Fibroblast of skin of abdomen (primary cell): ENCODE measurements at places on chromosomes 2 and 18.

DNA sequence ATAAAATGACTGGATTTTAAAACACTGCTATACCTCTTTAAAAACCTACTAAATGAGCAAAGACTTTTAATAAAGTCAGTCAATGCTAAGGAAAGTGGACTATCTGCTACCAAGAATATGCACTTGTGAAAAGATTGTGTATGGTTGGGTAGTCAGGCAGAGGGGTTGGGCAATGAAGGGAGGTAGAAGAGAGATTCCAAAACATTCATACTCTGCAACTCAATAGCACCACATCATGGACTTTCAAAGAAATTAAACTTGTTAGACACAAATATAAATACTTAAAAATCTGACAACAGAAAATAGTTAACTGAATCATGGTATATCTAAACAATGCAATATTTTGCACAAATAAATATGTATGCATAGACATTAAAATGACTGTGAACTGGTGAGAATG, 139.9 kb upstream of the MAPRE2 start:
- no peak for DNase-seq

DNA sequence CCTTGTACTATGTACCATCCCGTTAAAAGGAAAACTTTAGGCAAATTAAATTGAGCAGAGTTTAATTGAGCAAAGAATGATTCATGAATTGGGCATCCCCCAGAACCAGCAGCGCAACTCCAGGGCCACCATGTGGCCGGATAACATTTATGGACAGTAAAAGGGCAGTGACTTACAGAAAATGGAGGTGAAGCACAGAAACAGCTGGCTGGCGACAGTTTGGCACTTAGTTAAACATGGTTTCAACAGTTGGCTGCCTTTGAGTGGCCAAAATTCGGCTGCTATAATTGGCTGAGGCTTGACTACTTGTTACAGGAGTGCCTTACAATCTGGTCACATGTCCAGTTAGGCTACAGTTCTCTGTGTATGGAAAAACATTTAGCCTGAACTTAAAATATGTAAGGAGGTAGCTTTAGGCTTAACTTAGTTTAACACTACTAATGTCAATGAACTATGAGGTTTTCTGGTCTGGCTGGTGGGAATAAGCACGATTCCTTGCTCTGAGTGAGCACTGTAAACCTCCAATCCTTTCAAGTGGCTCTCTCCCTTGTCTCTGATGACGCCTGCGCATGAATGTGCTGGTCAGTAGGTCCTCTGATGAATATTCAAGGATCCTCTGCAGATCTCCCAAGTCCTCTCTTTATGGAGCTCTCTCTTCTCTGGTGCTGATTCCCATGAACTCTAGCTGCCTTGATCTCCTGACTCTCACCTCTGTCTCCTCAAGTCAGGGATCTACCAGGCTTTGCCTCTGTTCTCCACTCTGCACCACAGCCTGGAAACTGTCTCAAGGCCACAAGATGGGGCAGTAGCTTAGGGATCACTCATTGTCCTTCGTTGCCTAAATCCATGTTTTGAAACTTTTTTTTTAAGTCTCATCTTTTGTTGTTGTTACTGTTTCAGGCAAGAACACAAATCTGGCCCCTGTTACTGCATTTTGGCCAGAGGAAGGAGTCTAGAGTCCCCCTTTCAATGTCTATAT, 24.4 kb upstream of the RAB31 start:
- DNase-seq, result peak; percentile 76

DNA sequence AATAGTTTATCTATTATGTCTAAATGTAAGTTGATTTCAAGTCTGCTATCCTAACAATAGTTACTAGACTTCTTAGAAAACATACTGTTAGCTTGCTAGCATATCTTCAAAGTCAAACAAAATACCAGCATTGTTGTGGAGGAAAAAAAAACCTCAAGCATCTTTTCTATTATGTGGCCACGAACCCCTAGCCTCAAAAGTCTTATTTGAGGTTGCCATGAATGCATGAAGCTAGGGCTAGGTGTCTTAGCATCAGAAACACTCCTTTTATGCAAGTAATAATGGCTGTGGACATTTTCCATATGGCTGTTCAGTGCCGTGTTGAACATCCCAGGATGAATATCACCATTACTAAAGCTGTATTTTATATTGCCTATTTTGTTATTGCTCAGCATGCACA, 86.6 kb upstream of the OTX1 start:
- DNase-seq, result no peak

- no peak for DNase-seq
Measured at GRCh38 chr2:203636588-203637470, 69.6 kb upstream of the CD28 start.

DNA sequence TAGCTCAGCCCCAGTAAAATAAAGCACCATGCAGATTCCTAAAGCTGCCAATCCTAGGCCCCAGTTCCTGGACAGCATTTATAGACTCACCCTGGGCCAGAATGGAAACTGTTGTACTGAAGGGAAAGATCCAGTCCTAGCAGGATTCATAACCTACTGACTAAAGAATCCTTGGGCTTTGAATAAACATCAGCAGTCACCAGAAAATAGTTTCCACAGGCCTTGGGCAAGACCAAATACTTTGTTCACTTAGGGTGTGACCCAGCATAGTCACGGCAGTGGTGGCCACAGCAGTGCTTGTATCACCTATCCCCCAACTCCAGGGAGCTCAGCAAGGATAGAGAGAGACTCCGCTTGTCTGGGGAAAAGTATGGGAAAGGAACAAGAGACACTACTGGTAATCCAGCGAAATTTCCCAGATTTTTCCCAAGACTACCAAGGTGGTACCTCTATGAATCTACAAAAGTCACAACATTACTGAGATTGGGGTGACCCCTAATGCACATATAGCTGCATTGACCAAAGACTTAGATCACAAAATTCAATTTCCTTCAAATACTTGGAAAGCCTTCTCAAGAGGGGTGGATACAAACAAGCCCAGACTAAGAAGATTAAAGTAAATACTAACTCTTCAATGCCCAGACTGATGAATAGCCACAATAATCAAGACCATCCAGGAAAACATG, 748.1 kb upstream of the LRATD1 start:
- no peak for DNase-seq
